ENCODE measurements at places on chromosomes 2 and 18. TPM values are rescaled to one million over a fixed set of nuclear protein-coding genes. Genes with fewer than 3 reads are reported as not detected.

Gene RNF144A
- 10.4 TPM for total RNA-seq

Gene DLGAP1
- total RNA-seq: not detected

Gene KIAA2012
- total RNA-seq: not detected

Gene NT5C1B
- not detected for total RNA-seq

Gene STON1
- total RNA-seq: 0.57 TPM

Measured in A549 treated with dexamethasone at 1 μM for 4 hours (cell line).